ENCODE measurements at places on chromosomes 7 and 10.

DNA sequence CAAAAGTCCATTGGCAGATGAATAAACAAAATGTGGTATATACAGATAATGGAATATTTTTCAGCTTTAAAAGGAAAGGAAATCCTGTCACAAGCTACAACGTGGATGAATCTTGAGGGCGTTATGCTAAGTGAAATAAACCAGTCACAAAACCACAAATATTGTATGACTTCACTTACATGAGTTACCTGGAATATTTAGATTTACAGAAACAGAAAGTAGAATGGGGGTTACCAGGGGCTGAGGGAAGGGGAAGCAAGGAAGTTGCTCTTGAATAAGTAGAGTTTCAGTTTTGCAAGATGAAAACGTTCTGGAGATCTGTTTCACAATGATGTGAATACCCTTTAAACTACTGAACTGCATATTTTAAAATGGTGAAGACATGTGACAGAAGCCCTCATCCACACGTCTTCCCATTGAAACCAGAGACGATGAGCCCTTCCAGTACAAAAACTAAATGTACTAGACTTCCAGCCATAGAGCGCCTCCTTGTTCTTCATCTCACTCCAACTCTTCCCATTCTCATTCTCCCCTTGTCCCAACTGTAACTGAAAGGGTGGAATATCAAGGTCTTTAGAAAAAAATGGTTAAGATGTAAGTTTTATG is 62.4 kb downstream of the MICU1 start:
- DNase-seq, result no peak

DNA sequence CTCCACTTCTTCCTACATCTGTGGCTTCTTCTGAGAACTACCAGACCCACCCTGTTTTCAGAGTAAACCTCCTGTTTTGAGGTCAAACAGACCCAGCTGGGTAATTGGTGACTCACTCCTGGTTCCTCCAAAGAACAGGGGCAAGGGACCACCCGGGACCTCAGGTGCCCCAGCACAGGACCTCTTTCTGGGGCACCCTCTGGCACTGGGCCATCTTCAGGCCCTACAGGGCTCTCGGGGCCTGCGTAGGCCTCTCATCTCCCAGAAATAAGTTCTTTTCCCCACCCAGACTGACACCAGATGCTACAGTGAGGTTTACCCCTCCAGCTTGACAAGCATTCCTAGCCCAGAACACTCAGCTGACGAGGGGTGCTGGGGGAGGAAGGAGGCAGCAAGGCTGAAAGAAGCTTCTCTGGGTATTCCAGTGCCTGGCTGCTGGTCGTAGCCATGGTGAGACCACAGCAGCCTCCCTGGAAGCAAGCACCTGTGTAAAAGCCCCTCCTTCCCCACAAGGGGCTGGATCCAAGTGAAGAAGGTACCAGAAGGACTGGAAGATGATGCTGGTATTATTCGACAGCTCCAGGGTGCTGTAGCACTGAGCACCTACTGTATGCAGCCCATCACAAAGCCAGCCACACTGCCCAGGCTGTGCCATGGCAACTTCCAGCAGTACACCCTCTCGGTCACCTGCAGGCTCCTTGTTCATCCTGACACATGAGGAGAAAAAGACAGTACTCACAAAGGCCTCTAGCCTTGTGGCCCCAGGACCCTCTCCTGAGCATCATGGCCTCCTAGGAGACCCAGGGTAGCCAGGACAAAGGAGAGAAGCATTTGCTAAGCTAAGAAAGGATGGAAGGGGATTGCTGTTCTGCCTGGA is 47.4 kb downstream of the ALOX5 start:
- DNase-seq, result no peak

DNA sequence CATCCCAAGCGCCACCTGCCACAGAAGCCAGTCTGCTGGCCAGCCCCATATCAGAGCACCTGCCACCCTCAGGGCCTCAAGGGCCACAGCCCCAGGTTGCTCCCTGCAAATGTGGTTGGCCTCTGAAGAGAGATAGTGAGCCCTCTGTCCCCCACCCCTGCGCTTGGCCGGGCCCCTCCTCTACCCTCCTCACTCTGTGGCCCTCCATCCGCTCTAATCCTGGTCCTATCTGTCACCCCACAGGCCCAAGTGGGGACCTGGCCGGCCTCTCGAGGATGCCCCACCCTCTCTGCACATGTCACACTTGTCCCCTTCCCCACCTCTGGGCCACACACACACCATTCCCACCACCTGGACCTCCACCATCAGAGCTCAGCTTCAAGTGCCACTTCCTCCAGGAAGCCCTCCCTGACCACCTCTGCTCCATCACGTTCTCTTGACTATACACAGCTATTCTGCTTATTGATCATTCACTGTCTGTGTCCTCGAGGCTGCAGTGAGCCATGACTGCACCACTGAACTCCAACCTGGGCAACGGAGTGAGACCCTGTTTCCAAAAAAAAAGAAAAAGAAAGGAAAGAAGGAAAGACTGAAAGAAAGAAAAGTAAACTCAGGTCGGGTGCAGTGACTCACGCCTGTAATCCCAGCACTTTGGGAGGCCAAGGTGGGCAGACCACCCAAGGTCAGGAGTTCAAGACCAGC is 42.4 kb downstream of the TNRC18 start:
- DNase-seq, result no peak

DNA sequence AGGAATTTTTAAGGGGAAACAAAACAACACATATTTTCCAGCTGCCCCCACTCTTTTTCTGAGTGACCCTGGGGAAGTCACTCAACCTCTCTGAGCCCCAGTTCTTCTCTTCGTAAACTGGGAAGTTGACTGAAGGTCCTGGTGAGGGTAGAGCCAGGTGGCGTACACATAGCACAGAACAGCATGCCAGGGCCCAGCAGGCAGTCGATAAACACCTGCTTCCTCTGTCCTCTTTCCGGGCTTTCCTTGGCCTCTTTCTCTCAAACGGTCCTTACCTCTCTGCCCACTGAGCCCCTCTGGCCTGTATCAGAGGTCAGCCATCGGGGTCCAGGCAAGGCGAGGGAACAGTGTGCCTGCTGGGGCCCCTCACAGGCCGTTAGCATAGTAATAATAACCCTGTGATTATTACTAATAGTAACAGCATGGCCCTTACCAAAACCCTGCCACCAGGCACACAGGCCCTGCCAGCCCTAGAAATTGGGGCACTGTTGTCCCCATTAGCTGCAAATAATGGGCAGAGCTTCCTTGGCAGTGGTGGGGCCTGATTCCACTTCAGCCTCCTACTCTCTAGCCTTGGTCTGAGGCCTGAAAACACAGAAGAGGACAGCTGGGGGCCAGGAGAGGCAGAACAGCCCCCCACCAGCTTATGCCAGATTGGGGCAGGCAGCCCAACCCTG is 37.3 kb upstream of the SLC29A3 start:
- no peak for DNase-seq

- no peak for DNase-seq
Measured at GRCh38 chr10:78628976-78629375, 439.8 kb upstream of the ZMIZ1 start.

DNA sequence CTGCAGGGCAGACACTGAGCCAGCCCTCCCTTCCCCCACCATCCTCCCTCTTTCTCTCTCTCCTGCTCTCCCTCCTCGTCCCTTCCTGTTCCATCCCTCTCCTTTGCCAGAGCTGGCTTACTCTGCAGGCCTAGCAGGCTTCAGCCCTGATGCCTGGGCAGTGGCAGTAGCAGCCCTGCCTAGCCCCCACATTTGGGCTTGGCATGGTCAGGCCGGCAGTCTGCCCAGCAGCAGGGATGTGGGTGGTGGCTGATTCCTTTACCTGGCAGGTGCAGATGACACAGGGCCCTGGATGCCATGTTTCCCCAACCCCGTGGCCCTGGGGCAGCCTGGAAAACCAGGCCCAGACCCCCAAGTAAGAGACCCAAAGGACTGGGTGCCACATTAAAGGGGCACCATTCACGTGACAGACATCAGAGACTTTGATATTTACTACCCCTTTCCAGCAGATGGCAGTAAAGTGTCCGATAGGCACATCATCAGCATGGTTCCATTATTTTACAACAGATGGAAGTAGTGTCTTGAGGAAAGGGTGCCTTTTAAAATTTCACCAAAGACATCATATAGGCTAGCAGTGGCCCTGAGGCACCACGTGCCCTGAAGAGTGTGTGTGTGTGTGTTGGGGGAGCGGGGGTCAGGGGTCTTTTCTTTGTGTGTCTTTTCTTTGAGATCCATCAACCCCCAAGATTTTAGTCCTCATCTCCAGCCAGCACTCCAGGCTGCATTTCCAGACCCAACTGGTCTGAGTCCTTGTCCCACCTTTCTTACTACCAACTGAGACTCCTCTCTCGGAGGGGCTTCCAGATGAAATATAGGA is 5.9 kb downstream of the KCP start:
- no peak for DNase-seq

DNA sequence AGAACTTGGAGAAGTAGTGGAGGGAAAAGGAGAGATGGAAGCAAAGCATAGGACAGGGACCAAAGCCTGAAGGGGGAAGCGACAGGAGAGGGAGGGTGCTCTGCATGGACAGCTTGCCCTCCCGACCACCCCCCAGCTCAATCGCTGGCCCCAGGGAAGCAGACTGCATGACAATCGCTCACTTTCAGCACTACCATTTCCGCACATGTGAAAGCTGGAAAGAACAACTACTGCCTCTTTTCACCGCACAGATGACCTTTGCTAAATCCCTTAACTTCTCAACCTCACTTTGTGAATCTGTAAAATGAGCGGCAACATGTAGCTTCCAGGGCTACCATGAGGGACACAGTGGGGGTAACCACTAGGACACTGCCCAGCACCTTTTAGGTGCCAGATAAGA is 17.1 kb downstream of the VOPP1 start:
- DNase-seq, result no peak

DNA sequence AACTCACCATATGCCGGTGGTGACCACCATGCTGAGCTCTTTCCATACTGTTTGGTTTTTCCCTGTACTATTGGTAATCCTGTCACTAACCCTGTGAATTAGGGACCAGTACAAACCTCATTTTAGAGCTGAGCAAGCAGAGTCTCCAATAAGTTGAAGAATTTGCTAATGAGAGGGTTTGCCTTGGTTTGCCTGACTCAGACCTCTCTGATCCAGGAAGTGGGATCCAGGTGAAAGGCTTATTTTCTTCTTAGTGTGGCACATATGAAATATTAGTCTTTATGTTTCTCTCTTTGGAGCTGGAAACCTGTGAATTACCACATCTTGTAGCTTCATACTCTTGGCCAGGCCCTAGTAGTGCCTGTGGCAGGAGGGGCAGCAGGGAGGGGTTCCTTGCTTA is 114.1 kb upstream of the IGFBP3 start:
- DNase-seq, result no peak

GRCh38 chr10:79314761-79315601 is 32.3 kb upstream of the PPIF start:
- DNase-seq, result no peak

DNA sequence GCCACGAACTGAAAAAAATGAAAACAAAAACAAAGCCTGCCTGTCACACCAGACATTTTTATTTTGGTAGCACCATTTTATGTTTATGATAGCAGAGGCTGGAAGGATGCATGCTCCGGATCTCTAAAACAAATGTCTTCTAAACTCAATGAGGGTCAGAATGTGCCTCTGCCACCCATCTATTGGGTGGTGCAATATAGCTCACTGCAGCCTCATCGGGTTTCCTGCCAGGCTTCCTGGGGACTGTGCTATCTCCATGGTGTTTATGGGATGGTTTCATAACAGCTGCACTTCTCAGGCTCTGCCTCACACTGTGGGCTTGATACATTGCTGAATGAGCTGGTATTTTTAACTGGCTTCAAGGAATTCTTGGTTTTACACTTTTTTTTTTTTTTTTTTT is 94.4 kb downstream of the ITIH5 start:
- no peak for DNase-seq

DNA sequence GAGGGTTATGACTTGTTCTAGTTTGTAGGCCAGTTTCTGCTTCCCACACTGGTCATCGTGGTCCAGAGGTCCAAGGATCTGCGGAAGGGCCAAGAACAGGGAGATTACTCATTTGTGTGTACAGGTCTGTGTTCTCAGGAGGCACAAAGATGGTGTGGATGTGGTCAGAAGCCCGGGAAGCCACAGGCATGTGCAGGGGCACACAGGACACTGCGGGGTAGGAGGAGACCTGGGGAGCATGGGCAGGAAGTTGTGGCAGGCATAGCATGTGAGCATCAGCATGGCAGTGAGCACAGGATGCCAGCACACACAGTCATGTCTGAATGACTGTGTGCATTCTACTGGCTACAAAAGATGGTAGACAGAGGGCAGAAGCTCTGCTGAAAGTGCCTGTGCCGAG is 445.8 kb downstream of the PLXNA4 start:
- DNase-seq, result no peak

DNA sequence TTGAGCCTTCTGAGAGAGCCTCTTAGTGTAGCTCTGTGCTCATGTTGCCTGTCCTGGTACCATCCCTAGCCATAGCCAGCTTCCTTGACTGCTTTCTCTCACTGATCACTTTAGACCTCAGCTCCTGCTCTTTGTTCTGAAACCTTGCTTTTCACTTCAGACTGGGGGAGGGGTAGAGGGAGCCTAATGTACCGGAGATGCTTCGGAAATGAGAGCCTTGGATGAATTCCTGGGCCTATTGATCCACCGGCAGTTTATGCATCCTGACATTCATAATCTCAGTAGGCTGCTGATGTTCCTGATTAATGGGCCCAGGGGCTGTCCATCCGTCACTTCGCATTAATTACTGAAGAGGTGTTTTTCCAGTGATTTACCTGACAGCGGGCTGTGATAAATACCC is 38.8 kb downstream of the R3HCC1L start:
- no peak for DNase-seq

DNA sequence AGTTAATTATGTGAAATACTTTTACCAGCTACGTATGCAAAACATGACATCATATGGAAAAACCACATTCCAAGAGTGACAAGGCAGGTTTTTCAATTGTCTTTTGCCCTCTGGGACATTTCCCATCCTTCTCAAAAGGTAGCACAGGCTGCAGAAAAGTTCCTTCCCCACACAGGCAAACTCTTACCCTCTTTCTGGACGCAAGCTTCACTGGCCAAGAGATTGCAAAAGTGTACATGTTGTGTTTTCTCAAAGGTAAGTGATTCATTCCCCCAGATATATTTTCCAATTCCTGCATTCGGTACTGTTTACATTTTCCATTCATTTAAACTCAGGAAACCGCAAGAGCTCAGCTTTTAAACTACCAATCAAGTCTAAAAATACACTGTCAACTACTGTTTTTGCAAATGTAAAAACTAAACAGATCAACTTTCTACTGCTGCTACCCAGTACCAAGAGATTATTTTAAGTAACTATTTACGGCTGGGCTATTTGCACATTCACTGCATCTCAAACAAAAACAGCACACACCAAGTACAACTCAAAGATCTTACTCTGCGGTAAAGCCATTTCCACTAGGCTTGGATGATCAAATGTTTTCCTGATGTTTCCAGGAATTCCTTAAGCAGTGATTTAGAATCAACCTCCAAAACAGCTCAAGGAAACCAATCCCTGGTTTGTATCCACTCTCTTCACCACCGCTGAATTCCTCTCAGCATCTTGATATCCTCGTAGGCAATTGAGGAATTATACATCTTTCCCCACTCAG is 233.6 kb upstream of the CCDC6 start:
- DNase-seq, result no peak

GRCh38 chr7:106485031-106485551 is 175.9 kb downstream of the CCDC71L start:
- DNase-seq, result no peak

DNA sequence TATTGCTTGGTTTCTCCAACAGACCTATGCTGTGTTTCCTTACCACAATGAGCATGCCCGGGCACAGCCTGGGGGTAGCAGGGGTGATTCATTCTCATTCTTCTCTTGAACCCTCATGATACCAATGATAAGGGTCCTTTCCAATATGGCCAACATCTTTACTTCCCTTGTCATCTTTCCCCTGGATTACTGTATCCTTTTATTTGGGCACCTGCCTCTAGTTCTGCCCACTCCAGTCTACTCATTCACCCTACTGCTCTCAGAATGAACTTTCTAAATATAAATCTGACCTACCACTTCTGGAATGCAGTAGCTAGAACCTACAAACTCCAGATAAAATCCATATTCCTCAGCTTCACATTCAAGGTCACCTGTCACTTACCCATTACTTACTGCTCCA is 26.4 kb upstream of the ITPRID1 start:
- no peak for DNase-seq

Data from activated CD4-positive, CD25-positive, alpha-beta regulatory T cell (primary cell).